ENCODE measurements at places on chromosomes 5 and 9.

GRCh38 chr5:73135429-73136054 is 15.2 kb downstream of the TMEM171 start:
- no peak for DNase-seq

GRCh38 chr9:76557674-76558225 is 98.8 kb downstream of the GCNT1 start:
- DNase-seq, result no peak

GRCh38 chr5:138647261-138647788 is 72.1 kb upstream of the HSPA9 start:
- DNase-seq, result no peak

- no peak for DNase-seq
These were observed 432.1 kb downstream of the CDH18 start for GRCh38 chr5:19555876-19556275.

DNA sequence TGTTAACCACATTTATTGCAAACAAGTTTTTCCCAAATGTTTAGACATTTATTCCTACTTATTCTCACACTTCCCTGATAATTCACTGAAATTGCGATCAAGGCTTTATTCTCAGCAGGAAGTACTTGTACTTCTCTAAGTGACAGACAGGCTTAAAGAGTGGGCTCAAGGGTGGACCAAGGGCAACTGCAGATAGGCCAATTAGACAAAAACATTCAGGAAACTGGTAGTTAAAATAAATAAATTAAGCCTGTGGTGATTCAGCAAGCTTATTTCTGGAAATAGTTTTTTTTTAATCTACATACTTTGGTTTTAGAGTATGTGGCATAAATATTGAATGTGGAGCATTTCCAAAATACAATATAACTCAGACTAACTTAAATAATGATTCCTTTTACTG is 136.1 kb downstream of the UGCG start:
- DNase-seq, result no peak

- DNase-seq, result no peak
These were observed 29.0 kb upstream of the SSBP2 start for GRCh38 chr5:81779916-81780266.

All from T-helper 2 cell (primary cell).